ENCODE measurements at places on chromosomes 1 and 21.

DNA sequence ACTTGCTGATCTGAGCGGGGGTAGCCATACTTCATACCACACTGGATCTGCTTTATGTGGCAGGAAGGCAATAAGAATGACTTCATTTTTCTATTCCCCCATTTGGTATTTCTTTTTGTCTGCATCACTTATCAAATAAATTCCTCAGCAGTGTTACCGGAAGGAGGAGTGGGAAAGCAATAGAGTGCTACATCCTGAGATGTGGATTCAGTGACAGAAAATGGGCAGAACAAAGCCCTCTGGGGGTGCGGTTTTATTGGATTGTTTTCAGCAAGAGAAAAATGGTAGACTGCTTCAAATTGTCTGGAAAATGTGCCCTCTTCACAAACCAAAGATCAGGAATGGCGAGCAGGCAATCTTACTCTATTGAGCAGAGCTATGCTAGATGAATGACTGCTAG, 751.9 kb upstream of the NEGR1 start:
- DNase-seq, result no peak

GRCh38 chr1:109877317-109877771, 33.3 kb upstream of the CSF1 start:
- no peak for DNase-seq

DNA sequence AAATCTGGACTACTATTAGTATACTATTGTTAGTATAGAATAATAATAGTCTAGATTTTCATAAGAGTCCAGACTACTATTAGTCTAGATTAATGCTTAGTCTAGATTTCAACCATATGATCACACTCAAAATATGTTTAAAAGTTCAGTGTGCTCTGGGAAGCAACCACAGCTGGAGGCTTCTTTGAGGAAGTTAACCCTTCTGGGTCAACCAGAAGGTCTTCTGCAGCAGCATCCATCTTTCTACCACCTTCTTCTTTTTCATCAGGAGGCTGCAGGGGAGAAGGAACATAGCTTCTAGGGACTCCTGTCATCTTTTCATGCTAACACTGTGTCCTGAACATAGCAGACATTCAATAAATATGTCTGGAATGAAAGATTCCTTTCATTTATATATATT, 51.2 kb upstream of the DNAJC6 start:
- DNase-seq, result no peak

- no peak for DNase-seq
Measured at GRCh38 chr1:92791487-92792066, 6.7 kb upstream of the EVI5 start.

GRCh38 chr1:234605983-234606783, 3.8 kb downstream of the IRF2BP2 start:
- no peak for DNase-seq

DNA sequence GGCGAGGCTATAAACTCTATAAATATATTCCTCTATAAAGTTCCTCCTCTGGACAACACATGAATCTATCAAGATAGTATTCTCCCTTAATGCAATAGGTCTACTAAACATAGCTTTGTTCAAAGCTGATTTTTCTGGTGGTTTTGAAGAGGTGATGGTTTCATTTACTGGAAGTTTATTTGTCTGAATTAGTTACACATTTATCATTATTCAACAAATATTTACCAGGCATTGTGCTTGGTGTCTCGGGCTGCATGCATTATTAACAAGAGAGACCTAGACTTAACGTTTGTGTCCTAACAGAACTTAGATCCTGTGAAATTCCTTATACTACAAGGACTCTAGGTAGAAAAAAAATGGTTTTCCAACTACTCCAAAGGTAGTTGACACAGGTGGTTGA, 511.4 kb upstream of the B3GALT2 start:
- DNase-seq, result no peak

DNA sequence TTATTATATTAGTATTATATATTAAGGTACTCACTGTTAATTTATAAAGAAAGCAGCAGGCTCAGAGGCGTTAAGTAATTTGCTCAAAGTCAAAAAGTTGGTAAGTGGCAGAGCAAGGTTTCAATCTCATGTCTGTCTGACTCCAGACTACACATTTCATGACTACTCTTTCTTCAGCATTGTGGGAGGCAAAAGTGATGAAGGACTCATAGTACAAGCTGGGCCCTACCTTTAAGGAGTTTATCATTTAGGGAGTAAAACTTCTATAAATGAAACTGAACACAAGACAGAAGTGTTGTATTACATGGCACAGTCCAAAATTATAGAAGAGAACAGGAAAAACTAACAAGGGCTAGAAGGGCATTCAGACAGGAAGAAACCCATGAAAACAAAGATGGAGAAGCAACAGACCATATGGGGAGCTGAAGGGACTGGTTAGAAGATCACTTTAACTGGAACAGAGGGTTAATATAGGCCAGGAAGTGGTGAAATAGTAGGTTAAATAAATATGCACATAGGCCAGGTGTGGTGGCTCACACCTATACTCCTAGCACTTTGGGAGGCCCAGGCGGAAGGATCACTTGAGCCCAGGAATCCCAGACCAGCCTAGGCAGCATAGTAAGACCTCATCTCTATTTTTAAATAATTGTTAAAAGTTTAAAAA, 11.5 kb downstream of the SORT1 start:
- DNase-seq, result no peak

Measured in SHP77 (cell line).